Renal pelvis (tissue), 12 donors: ENCODE measurements at places on chromosomes 3 and 15.

DNA sequence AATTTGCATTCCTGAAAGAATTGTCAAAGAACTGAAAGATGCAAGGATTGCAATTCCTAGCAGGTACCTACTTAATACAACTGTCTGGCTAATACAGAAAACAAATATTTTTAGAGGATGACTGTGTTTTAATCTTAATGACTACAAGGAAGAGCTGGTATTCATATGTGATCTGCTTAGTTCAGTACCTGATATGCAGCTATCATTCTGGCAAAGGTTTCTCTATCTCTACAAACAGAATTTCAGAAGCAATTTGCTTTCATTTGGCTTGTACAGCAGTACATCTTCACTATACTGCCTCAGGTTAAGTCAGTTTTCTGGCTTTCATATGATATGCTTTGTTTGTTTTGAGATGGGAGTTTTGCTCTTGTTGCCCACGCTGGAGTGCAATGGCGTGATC lies 51.3 kb downstream of the TBL1XR1 start:
- DNase-seq = no peak

- DNase-seq = no peak
These were observed 390 bp downstream of the STARD5 start for GRCh38 chr15:81323559-81323943.

DNA sequence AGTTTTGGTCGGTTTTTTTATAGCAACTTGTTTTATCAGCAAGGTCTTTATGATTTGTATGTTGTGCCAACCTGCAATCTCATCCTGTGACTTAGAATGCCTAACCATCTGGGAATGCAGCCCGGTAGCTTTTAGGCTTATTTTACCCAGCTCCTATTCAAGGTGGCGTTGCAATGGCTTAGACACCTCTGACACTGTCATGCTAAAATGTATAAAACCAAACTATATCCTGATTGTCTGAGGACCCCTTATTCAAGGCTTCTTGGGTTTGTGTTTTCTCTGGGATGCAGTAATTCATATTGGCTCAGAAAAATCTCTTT lies 209.0 kb upstream of the ALCAM start:
- DNase-seq = no peak

DNA sequence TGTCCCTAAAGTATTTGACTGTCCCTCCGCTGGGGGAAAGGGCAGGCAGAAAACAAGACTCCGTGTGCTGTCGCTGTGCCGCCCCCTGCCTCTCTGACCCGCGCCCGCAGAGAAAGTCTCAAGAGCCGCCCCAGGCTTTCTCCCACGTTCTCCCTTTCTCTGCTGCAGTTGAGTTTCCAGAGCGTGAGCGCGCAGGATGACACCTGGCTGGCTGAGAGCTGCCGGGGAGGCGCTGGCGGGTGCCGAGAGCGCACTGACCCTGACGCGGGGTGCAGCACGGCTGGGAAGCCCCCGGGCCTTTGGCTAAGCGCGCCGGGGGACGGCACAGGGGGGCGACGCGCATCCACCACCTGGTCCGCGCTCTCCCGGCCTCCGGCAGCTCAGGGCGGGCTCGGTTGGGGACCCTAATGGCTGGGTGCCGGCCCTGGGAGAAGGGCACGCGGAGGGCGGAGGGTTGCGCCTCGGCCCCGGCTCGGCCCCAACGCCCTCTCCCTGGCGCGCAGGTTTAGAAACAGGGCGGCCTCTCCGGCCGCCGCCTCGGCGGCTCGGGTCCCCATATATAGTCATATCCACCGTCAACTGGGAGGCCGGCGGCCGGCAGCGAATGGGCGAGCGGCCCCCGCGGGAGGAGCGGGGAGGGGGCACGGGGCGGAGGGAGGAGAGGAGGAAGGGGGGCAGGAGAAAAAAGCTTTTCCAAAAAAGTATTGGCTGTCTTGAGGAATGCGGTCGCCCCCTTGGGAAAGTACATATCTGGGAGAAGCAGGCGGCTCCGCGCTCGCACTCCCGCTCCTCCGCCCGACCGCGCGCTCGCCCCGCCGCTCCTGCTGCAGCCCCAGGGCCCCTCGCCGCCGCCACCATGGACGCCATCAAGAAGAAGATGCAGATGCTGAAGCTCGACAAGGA lies at the start of gene TPM1:
TPM1 (plus strand) TSS at position 774 of the 903 bp plus-strand sequence; CDS start at position 857, 83 bp downstream.
- peak; percentile 88 for DNase-seq

DNA sequence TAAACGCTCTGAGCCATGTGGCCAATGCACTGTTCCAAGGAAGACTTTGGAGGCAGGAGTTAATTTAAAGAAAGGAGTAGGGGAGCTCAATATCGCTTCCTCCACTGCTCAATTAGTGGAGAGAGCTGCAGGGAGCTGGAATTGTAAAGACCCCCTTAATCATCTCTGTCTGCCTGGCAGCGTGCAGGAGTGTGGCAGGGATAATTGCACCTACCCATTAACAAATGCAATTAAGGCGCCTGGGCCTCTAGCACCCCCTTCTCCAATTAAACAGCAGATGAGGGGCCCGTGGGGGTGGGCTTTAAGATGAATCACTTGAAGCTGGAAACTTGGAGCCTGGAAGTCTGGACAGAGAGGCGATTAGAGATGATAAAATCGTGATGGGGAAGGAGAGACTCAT lies 61.7 kb upstream of the GLCE start:
- DNase-seq = no peak

DNA sequence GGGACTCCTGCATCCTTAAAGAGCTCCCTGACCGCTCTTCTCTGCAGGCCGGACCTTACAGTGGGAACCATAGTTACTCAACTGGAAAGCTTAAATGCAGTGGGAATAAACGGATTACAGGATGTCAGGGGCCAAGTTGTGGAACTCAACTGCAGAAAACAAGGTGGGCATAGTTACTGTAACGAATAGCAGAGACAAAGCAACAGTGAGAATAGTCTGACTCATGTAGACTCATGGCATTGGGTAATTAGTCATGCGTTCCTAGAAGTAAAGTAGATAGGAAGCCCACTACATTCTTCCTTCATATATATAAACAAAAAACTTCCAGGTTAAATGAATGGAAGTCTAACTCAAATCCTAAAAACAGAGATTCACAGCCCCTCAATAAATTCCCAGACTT lies 95.5 kb upstream of the CHRNA7 start:
- no peak for DNase-seq

- no peak for DNase-seq
These were observed 6.3 kb upstream of the BHLHE40 start for GRCh38 chr3:4972652-4973643.

DNA sequence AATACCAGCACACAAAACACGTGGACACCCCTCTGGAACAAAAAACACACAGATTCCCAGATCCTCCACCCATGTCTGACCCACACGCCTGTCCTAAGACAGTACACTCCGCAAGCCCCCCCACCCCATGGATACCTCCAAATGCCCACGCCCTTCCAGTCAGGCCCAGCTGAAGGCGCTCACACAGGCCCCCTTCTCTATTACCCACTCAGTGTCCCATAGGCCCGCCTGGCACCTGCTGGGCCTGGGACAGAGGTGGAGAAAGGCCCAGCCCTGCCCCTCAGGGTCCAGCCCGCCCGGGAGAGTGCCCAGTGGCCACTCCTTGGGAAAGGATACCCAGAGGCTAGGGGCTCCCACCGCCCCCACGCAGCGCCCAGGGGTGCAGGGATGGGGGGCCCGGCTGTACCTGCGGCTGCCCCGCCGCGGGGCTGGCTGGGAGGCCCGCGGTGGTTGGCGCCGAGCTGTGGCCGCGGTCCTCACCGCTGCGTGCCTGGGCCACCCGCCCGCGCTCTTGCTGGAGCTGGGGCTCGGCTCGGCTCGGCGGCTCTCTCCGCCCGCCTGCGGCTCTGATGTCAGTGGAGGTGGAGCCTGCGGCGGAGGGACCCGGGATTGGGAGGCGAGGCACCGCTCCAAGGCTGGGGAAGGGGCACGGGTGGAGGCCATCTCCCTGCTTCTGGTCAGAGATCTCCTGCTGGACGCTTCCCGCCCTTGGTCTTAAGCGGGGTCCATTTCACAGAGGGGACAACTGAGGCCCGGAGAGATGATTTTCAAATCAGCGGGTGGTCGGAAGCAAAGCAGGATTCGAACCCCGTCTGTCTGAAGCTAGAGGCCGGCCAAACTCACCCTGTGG lies at the start of gene CAMK1:
CAMK1 (minus strand) TSS at position 522 of the 850 bp plus-strand sequence. CDS start 2,198 bp downstream, outside the sequence.
- peak; percentile 80 for DNase-seq

- no peak for DNase-seq
These were observed 112.5 kb downstream of the ZNF385D start for GRCh38 chr3:21638488-21638887.

DNA sequence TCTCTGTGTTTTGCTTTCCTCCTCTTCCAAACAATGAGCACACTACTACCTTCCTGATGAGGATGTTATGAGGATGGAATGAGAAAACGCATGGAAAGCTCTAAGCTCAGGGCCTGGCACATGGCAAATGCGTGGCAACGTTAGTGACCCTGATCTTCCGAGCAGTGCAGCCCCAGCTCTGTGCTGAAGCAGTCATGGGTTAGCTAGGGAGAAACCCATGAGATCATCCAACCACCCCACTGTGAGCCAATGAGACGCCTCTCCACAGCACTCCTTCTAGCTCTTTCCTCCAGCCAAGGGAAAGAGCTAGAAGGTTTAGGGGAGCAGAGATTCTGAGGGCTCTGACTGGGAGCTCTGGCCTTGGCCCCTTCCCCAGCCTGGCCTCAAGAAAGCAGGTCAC lies 4.5 kb downstream of the CPN2 start:
- no peak for DNase-seq

GRCh38 chr3:83662381-83662960 lies 1296.3 kb upstream of the CADM2 start:
- DNase-seq = no peak

DNA sequence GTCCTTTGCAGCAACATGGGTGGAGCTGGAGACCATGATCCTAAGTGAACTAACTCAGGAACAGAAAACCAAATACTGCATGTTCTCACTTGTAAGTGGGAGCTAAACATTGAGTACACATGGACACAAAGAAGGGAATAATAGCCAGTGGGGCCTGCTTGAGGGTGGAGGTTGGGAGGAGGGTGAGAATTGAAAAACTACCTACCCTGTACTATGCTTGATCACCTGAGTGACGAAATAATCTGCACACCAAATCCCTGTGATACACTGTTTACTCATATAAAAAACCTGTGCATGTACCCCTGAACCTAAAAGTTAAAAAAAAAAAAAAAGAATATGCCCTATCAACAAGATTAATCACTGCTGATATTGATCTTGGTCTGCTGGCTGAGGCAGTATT lies 58.7 kb upstream of the ADAMTSL3 start:
- DNase-seq = no peak

DNA sequence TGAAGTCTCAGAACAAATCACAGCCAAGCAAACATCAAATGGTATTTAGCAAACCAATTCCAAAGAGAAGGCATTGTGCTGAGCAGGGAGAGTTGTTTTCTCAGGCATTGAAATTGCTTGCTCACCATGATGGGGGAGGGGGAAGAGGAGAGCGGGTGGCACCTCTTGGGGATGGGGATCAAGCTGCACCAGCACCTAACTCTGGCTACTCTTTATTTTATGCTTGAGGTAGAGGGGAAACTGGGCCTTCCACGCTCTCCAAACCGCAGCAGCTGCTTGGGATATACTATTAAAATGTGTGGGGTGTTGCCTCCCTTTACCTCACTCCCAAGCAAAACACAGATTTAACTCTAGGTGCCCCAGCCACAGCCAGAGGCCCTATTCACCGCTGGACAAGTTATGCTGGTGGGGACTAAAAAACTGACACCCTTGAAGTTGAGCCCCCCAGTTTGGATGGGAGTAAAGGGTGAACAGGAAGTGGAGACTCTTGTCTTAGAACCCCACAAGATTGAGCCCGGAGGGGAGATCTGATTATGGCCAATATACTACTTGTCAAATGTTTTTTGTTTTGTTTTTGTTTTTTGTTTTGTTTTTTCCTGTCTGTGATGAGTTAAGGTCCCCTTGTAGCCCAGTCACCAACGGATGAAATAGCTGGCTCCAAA lies 5.0 kb upstream of the FOXB1 start:
- DNase-seq = no peak

GRCh38 chr3:156665291-156665690 lies 9.1 kb upstream of the TIPARP start:
- DNase-seq = no peak

DNA sequence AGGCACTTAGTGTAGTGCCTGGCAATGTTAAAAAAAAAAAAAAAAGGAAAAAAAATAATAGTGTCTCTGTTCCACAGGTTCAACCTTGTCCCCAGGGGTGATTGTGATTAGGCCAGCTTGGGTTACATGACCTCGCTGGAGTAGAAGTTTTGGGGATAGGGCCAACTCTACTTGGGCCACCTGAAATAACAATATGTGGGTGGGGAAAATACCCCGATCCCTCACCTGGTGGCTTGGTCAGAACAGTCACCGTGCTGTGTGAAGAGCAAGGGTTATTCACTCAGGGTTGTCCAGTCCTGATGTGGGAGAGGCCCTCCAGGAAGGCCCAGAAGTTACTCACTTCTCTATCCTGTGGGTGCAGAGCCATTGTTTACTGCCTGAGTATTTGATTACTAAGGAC lies 19.5 kb downstream of the XYLB start:
- no peak for DNase-seq

GRCh38 chr3:56962206-56962605 lies 98.3 kb upstream of the SPATA12 start:
- no peak for DNase-seq
